ENCODE measurements at places on chromosomes 3 and 15. TPM values are rescaled to one million over a fixed set of nuclear protein-coding genes. Genes with fewer than 3 reads are reported as not detected.

BNIP2 gene
- total RNA-seq, result 62.8 TPM

APBA2 gene
- 20.4 TPM for total RNA-seq

GOLGA8M gene
- 0.45 TPM for total RNA-seq

CCNDBP1 gene
- total RNA-seq, result 72.2 TPM

SEMA7A gene
- 2.6 TPM for total RNA-seq

All from smooth muscle cell of the coronary artery (primary cell).